ENCODE measurements at places on chromosomes 6 and 20.

DNA sequence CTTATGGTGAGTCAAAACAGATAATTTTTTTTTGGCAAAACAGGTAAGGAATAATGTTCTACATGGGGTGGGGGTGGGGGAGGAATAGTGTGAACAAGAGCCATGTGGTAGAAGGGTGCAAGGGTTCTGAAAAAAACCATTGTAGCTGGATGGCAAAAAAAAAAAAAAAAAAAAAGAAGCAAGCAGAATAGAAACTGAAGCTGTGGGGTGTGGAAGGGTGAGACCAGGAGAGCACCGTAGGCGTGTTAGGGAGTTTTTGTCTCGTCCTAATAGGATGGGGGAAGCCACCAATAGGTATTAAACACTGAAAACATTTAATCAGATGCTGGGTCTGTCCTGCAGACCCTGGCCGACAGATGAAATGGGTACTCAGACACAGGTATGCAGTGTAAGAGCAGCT lies 110.1 kb downstream of the ADTRP start:
- DNase-seq = no peak

- DNase-seq = no peak
Measured at GRCh38 chr6:44131892-44132291, 4.5 kb downstream of the TMEM63B start.

DNA sequence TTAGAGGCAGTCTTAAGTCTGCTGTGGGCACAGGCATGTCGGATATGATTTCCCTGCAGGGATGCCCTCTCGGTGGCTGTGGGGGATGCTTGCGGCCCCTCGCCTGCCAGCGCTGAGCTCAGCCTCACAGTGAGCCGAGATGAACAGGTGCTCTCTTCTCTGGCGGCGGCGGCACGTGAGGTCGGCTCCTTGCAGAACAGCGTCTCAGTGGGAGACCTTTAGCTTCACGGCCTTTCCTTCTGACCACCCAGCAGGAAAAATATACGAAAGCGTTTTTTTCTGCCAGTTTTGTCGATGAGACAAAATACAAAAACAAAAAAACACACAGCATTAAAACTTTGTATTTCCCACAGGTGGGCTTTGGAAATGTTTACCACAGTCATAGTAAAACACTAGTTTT lies 23.6 kb downstream of the FOXA2 start:
- DNase-seq = no peak

DNA sequence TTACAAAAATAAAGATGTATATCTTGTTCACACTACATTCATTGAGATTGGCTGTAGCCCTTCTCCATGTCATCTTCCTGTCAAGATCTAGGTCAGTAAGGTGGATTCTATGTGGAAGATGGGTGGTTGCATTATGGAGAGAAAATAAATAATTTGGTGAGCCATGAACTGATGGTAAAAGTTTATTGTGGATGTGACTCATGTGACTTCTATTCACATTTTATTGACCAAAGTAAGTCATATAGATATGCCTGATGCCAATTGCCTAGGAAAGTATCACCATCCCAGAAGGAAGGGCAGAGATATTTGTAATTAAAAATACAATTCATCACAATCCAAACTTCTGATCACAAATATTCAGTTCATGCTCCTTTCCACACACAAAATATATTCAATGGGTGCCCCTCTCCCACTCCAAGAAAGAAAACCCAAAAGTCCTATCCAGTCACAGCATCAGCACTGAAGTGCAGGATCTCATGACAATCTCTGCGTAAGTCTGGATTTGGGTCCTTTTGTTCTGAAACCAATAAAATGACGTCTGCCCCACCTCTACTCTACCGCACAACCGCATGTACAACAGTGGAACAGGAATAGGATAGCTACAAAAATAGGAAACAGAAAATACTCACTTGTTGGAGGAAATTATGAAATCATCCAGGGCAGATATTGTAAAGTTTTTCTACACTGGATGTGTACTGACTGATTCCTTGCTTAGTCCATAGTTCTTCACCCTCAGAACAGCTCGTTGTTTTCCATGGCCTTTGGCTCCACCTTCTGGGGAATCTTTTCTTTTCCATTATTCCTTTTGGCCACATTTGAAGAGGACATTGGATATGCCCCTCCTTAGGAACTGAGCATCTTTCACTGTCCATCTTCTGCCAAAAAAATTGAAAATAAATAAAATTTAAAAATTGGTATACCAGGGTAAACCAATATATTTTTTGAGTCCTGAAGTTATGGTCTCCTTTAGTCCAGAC lies 16.1 kb upstream of the SLC17A3 start:
- DNase-seq = no peak

DNA sequence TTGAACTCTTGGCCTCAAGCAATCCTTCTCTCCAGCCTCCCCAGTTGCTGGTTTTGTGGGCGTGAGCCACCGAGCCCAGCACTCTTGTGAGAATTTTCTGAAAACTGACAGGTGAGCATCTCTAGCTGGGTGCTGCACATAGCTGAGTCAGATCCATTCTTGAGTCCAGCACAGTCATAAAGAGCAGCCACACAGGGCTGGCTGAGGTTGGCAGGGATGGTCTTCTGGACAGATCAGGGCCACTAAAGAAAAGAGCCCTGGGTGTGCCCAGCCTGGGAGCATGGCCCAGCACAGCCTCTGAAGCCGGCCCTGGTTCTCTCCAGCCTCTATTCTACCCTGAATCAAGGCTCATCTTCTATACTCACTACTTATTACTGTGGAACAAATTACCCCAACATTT lies 11.5 kb downstream of the DLGAP4 start:
- no peak for DNase-seq

DNA sequence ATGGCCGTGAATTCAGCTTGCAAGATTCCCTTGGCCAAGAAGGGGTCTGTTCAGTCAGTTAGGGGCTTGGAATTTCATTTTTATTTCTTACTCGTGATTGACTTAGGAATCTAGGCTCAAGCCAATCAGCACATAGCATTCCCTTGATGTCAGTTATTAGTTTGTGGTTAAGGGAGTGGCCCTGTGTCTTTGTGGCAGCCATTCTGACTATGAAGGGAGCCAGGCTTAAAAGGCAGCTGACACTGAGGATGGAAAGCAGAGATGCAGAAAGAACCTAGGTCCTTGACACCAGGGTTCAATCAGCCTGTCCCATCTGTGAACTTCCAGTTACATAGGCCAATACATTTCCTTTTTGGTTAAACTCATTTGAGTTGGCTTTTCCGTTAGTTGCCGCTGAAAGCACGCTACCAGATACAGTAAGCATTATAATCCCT lies 48.1 kb downstream of the MCUR1 start:
- DNase-seq = no peak

DNA sequence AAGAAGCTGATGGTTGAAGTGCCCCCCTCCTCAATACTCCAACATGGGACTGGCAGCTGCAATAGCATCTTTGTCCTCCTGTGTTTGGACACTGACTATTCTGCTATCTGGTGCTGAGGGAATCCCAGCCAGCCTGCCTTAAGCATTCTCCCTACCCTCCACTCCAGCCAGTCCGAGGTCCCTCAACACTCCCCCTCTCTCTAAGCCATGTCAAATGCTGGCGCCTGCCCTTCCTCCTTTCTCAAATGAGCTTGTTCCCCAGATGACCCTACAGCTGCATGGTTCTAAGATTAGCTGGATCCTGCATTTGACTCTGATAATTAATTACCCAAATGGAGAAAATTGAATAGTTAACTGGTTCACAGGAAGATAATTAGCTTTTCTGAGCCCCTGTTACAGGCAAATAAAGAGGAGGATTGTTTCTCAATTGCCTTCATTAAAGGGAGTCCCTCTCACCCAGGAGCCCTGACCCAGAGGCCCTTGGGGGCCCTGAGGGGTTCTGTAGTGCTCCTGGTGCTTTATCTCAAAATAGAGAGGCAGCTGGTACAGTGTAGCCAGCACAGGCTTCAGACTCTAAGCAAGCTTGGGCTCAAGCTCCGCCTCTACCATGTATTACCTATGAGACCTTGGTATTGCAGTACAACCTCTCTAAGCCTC lies 37.9 kb upstream of the CHD6 start:
- no peak for DNase-seq

- no peak for DNase-seq
Measured at GRCh38 chr6:41584205-41584604, 38.0 kb downstream of the FOXP4 start.

GRCh38 chr20:17395729-17396128 lies 135.4 kb downstream of the BFSP1 start:
- no peak for DNase-seq

DNA sequence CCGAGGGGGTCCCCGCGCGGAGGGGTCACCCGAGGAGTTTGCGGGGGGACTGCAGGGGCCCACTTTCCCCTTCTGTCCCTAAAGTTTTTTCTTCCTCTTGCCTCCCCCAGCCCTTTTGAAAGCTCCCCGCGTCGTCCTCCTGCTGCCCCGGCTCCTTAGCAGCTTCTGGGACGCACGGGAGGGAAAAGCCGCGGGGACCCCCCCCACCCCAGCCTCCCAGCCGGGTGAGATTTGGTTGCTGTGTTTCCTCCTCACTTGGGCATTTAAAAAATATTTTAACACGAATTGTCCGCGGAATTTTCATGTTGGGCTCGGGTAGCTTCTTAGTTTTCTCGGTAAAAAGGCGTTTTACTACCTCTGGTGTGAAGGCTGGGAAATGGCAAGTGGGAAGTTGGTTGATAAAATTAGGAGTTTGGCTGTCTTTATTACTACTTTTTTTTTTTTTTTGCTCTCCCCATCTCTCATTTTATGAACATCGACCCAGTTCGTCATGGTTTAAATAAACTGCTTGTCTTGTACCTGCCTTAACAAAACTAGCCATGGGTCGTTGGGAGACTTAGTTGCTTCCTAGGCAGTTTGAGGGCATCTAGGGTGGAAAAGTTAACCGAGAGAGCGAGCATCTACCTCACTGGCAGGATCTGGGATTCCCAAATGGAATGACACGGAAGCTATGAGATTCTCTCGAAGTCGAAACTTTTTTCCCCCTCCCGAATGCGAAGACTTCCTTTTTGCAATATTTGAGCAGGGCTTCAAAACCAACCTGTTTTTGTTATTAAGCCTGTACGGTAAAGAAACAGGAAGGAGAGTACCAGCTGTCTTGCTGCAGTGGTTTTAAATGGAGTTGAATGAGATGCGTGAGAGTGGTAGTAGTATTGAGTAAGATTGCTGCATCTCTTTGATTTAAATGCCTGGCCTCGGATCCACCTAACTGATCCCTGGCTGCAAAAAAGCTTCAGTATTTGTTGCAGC lies 868 bp downstream of the NCOA3 start:
- peak; percentile 41 for DNase-seq

DNA sequence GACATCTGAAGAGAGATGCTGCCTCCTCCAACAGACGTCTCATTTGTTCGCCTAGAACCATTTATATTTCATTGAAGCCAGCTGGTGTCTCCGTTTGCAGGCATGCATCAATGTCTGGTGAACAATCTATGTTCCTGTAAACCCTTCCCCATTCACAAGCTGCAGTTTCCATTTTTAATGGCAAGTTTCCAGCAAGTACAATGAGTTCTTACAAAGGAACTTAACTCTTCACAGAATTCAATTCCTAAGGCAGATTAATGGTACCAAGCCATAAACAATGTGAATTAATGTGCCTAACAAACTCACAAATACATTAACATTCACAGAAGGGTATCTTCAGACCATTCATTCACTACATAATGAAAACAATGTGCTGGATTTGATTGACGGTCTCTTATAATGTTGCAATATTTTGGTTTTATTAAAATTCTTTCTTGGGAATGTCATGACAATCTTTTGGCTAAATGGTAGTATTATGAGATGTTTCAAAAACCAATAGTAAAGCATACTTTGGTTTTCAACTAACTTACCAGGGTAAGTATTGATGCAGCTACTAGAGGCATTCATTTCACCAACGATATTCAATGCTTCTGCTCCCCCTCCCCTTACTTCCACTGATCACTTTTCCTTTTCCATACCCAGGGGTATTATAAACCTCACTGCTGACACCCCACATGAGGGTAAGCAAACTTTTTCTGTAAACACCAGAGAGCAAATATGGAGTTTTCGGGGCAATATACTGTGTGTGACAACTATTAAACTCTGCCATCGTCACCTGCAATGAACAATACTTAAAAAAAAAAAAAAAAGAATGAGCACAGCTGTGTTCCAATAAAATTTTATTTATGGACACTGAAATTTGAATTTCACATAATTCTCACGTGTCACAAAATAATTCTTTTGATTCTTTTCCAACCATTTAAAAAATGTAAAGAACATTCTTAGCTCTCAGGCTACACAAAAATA lies 4.2 kb downstream of the AKIRIN2 start:
- no peak for DNase-seq

GRCh38 chr20:17456279-17456678 lies 74.9 kb downstream of the BFSP1 start:
- no peak for DNase-seq

DNA sequence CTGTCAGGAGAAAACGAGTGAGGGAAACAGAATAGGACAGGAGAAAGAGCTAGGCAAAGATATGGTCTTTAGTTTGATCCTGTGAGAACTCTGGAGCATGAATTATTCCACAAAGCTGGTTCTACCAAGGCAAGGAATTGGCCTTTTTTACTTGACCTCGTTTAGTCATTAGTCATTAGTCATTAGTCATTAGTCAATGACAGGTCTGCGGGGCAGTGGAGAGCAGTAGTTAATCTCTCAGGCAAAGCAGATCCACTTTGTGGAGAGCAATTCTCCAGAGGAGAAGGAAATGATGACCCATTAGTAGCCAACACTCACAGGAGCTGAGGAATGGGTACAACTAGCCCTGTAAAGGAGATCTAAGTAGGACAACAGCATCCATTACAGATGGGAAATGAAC lies 22.0 kb upstream of the ABCC10 start:
- no peak for DNase-seq
